ENCODE measurements at places on chromosomes 7 and 10.

- DNase-seq = no peak
Observed at GRCh38 chr7:22563621-22564241, 63.7 kb upstream of the STEAP1B start.

DNA sequence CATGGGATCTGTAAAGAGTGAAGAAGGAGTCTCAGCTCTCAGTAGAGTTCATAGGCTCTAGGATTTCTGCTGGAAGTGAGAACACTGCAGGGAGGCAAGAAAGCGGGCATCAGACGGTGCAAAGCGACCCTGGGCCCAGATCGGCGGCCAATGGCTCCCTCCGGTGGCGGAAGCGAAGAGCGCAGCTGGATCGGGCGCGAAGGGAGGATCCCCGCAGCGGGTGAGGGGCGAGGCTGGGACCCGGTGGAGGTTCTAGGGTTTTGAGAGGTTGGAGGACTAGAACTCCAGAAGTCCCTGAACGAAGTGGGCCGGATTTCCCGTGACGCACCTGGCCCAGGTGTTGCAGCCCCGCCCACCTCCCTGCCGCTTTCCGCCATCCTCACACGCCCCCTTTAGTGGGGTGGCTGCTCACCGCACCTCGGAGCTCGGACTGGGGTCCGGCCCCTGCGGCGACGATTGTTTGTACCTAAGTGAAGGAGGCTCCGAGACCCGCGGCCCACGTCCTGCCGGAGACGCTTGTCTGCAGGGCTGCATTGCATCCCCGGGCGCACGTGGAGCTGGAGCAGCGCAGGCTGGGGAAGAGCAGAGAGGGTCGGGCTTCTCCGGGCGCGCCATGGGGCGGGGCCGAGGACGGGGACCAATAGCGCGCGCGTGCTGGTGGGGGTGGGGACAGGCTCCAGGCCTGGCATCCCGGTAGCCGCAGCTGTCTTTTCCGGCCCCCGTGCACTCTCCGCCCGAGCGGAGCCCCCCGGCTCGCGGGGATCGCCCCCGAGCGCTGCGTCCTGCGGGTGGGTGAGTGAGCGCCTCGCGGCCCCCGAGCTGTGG lies at the start of gene SLC12A9:
SLC12A9 (plus strand) TSS at position 666 of the 825 bp plus-strand sequence. CDS start 1,485 bp downstream, outside the sequence.
- peak; percentile 56 for DNase-seq

DNA sequence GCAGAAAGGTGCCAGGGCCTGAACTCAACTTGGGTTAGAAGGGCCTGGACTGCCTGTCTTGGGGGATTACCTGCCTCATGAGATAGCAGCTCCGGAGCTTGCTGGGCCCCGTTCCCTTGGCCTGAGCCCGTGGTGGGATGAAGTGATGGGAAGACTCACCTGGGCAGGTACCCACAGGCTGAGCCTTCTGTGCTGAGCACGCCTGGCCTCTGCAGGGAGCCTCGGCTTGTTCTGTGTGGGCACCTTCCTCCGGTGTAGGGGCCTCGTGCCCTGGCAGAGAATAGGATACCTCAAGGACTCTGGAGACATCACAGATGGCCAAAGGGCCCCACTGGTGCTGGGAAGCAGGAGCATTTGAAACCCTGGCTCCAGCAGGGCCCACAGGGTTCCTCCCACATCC lies 4.5 kb downstream of the ZNF467 start:
- DNase-seq = no peak

DNA sequence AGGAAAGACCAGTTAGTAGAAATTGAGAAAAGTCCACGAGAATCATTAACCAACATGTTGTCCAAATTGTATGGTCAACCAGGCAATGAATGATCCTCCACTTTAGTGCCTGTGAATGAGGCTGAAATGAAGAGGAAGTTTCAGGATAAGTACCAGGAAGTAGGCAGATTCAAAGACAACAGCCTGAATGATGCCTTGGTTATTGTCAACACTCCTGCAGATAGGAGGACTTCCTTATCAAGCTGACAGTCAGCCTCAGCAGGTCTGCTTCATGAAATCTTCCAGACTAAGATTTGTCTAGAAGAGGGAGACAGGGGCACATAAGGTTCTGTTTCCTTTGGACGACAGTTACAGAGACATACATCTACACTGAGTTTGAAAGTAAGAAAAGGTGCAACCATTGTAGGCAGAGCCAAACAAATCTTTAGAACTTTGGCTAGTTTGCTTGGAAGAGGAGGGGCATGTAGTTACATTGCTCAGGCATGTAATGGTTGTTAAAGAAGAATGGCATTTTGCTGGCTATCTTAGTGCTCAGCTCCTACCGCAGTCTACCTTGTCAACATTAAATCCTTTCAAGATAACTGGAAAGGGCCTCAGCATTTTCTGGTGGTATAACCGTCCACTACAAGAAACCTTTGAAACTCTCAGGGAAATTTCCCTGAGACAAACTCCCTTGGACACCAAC lies 81.4 kb downstream of the ABI1 start:
- no peak for DNase-seq

- no peak for DNase-seq
Observed at GRCh38 chr10:73802276-73802991, 9.0 kb downstream of the NDST2 start.

GRCh38 chr7:3267966-3268690 lies 32.9 kb upstream of the SDK1 start:
- DNase-seq = peak; percentile 79

GRCh38 chr10:93452143-93452542 lies 30.0 kb downstream of the MYOF start:
- no peak for DNase-seq

- DNase-seq = no peak
Observed at GRCh38 chr10:129426606-129427005, 40.4 kb upstream of the MGMT start.

DNA sequence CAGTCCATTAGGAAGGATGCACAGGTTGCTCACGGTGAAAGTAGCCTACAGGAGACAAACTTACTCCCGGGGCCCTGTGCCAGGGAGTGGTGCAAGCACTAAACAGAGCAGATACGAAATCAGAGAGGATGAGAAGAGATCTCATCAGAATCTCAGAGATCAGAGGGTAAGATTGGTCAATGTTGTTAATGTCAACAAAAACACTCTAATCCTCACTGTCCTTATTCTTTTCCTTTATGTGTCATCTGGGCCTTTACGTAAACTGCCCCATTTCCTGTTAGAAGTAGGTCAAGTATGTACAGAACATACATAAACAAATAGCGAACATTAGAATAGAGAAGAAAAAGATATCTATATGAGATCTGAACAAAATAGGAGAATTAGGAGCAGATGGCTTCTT lies 163.1 kb downstream of the PPP1R17 start:
- no peak for DNase-seq

GRCh38 chr10:7984896-7985295 lies 69.6 kb upstream of the GATA3 start:
- no peak for DNase-seq

DNA sequence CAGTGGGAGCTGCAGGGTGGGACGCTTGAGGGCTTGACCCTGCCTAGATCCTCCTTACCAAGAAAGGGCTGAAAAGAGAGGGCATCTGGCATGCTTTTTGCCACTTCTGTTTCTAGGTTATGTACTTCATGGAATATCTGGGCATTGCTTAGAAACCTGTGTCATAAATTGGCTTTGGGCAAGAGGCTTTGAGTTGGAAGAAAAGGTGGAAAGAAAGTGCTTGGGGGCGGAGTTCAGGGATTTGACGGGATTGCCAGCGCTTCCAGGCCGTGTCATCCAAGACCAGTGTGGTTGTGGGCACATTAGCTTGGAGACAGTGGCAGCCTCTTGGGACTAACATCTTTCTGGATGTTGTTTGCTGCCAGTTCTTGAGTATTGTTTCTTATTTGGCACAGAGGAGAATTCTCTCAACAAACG lies 825 bp downstream of the ZNF862 start:
- DNase-seq = no peak

DNA sequence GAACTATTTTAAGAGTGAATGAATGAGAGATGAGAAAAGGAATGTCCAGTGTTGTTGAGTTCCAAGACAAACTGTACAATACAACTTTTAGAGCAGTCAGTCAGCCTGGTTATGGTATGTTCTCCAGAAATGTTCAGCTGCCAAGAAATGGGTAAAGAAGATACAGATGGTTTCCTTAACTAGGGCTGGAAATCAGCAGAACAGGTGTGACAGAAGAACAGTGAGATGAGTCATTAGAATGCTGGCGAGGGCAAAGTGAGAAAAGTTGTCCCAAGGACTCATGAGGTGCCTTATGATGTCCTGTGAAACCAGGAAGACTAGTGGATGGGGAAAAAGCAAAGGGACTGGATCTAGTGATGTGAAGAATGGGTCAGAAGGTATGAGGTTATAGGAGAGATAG lies 20.8 kb upstream of the SEPTIN7 start:
- DNase-seq = no peak

GRCh38 chr7:110507832-110508231 lies 583.1 kb upstream of the LRRN3 start:
- DNase-seq = no peak

GRCh38 chr7:12796397-12797127 lies 109.1 kb downstream of the ARL4A start:
- DNase-seq = no peak

DNA sequence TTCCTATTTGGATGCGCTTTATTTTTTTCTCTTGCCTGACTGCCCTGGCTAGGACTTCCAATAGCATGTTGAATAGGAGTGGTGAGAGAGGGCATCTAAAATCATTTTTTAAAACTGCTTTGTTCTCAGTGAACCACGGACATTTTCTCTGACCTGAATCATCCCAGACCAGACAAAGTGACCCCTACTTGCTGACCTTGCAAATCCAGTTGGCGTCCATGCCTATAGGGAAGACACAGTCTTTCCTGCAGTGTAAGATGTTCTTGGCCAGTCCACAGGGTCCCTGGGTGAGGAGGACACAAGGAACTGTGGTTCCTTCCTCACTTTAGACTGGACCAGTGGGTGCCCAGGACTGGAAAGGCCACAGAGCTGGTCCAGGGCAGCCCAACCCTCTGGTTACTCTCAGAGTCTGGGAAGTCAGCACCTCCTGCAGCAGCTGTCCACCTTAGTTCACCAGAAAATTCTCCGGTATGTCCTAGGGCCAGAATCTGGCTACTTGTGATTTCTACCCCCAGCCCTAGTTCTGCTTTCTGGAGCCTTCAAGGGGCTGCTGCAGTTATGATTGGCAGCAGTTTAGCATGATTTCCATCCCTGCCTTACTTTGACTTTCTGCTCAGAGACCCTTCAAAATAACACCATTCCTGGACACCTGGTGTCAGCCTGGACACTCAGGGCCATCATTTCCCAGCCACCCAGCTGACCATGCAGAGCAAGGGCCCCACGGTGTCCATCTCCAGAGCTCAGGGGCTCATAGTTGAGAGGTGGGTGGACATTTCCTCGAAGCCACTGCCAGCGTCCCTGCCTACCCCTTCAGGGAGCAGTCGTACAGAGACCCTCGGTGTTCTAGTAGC lies 19.3 kb downstream of the VIPR2 start:
- no peak for DNase-seq

Measured in NCI-H446 treated with DMSO at 0.1 percent for 48 hours (cell line).